ENCODE measurements at places on chromosomes 7 and 10. TPM values are rescaled to one million over a fixed set of nuclear protein-coding genes. Genes with fewer than 3 reads are reported as not detected.

DNA sequence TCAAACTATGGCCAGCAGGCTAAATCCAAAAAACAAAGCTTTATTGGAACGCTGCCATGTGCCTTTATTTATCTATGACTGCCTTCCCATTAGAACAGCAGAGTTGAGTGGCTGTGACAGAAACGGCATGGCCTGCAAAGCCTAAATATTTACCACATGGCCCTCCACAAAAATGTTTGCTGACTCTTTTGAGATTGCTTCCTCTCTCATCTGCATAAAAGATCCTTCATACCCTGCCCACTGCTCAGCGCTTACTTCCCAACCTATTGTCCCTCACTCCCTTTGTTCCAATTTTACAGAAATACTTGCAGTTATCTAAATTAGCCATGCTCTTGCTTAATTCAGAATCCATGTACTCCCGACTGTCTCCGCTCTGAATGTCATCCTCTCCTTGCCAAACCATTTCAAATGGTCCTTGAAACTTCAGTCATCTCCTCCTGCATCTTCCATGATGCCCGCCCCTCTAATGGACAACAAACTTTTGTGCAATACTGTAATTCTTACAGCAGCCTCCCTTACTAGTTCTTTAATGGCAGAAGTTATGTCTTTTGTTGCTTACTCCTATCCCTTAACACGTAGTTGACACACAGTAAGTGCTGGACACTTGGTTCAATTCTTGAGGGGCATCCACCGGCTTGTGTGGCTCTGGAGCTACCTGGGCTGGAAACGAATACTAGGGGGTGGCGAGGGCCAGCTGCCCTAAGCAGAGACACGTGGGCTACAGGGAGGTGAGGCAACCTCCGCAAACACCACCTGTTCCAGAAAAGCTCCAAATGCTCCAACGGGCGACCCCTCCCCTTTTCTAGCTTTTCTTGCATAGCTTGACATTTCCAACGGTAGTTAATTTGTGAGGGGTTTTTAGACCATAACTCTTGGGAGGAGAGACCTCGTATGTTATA, 832 bp downstream of the XRCC2 start:
- DNase-seq, result no peak

HHEX gene
- total RNA-seq, result 19.3 TPM

DNA sequence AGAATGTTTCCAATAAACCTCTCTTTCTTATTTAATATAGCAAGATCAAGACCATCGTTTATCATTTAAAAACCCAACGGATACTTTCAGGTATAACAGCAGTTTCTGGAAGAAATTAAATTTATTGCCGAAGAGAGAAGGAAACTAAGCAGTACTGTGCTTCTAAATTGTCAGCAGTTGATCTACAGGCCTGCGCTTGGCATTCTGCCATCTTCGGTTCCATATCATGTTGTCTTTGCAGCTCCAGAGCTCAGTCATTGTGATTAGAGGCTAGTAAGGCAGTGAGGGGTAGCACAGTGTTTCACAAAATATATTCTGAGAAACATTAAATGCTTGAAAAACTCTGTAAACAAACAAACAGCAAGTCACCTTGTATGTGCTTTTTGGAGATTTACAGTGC, 301.3 kb downstream of the REEP3 start:
- DNase-seq, result no peak

DNA sequence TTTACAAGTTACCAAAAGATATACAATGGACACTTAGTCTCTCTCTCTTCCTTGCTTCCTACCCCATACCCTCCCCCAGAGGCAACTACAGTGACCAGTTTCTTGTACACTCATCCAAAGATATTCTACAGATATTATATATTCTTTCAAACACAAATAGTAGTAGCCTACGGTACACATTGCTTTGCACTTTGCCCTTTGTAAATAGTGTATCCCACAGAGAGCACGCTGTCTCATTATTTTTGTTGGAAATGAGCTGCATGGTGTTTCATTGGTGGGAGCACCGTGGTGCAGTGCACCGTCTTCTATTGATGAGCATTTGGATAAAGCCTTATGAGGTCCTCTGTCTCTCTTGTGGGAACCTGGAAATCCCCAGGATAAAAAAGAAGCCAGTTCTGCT, 24.2 kb downstream of the STRA8 start:
- no peak for DNase-seq

NRP1 gene
- total RNA-seq, result 26.2 TPM

DNA sequence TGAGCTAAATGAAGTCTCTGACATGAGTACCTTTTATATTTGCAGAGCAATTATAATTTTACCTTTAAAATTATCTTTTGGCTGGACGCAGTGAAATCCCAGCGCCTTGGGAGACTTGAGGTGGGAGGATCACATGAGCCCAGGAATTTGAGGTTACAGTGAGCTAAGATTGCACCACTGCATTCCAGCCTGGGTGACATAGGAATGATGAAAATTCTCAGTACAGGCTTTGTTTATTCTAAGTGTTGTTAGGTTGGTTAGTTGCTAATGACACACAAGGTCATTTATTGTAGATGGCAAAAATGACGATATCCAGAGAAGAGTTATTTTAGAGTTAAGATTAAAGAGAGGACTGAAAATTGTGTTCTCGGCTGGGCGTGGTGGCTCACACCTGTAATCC, 87.6 kb downstream of the XRCC2 start:
- peak; percentile 23 for DNase-seq

DNA sequence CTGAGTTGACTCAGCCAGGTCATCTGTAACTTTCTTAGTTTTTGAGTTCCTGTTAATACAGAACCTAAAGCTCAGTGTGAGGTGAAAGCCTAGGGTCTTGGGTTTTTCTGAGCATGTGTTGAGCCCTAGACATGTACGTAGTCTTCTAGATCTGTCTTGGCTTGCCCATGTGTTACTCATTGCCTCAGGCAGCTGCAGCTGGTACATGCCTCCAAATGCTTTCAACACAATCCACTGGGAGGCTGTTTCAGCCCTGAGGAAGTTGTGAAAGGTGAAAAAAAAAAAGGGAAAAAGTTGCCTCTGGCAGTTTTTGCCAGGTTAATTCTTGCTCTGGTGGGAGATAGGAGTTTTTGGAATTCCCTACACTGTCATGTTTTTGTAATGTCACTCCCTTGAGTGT, 134.6 kb downstream of the RNF216 start:
- no peak for DNase-seq

DNA sequence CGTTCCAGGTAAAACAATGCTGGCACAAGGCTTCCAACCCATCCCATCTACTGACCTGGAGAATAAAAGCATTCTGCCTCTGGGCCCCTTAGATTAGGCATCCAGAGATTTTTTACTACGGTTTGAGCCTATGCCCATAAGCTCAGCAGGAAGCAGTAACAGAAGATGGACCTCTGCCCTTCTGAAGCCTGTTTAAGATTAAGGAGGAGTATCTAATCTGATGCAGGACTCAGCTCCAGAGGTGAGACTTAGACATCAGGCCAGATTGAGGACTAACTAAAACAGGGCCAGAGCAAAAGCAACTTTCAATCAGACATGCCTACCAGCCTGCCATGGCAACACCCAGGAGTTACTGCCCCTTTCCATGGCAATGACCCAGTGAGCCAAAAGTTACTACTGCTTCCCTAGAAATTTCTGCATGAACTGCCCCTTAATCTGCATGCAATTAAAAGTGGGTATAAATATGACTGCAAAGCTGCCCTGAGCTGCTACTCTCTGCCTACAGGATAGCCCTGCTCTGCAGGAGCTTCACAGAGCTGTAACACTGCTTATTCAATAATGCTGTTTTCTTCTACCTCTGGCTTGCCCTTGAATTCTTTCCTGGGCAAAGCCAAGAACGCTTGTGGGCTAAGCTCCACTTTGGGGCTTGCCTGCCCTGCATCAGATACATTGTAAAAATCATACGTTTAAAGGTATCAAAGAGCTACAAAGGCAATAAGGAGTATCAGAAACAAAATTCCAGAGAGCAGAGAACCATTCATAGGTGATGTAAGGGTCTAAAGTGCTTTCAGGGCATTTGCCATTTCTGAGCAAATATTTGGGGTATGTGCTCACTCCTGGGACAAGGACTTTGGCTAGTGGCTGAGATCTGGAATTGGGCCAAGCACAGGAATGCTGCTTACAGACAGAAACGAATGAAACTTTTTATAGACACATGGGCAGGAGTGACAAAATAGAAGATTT, 25.0 kb upstream of the CNNM1 start:
- peak; percentile 38 for DNase-seq

DNA sequence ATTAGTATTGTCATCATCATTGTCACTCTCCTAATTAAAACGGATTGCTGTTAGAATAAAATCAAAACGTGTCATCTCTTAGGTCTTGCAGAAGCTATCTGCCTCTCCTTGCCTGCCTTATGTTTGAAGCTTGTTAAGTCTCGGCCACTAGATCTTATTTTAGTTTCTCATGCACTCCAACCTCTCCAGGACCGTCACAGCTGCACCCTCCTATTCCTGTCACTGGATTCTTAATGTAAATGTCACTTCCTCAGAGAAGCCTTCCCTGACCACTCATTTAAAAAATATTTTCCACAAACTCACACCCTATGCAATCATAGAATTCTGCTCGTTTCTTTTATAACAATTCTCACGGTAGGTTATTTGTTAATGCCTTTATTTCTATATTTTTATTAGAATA, 103.9 kb upstream of the DKK1 start:
- no peak for DNase-seq

GRCh38 chr7:156156734-156157408, 344.6 kb upstream of the SHH start:
- DNase-seq, result no peak

GRCh38 chr7:30266686-30267085, 17.7 kb upstream of the ZNRF2 start:
- no peak for DNase-seq

SH2D4B gene
- total RNA-seq, result not detected

DNA sequence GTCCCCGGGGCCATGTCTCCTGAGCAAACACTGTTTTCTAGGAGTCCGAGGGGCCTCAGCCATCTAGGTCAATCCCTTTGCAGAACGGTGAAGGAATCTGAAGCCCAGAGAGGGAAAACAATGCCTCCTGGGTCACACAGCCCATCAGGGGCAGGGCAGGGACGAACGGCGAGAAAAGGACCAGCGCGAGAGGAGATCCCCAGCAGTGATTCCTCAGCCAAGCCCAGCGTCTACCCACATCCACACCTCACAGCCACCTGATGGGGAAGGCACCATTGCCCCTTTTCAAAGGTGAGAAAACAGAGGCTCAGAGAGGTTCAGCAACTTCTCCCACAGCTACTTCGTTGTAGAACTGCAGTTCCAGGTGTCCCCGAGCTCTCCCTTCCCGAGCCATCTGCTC, 17.9 kb upstream of the PSMG3 start:
- no peak for DNase-seq

GRCh38 chr7:80699045-80699638, 60.7 kb downstream of the CD36 start:
- DNase-seq, result no peak

DNA sequence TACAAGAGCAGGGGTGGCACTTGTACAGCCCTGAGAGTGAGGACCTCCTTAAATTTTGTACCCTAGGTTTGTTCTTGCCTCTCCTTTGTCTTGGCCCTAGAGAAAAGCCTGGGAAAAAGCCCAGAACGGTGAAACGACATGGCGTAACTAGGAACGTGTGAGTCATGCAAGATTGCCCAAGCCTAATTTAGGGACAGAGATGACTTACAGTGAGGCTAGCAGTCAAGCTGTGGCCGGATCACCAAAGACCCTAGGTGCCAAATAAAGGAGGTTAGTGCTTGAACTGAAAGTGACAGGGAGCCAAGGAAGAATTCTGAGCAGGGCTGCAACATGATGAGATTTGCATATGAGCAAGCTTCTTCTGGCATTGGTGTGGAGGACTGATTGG, 25.1 kb downstream of the TBXAS1 start:
- DNase-seq, result no peak

DNA sequence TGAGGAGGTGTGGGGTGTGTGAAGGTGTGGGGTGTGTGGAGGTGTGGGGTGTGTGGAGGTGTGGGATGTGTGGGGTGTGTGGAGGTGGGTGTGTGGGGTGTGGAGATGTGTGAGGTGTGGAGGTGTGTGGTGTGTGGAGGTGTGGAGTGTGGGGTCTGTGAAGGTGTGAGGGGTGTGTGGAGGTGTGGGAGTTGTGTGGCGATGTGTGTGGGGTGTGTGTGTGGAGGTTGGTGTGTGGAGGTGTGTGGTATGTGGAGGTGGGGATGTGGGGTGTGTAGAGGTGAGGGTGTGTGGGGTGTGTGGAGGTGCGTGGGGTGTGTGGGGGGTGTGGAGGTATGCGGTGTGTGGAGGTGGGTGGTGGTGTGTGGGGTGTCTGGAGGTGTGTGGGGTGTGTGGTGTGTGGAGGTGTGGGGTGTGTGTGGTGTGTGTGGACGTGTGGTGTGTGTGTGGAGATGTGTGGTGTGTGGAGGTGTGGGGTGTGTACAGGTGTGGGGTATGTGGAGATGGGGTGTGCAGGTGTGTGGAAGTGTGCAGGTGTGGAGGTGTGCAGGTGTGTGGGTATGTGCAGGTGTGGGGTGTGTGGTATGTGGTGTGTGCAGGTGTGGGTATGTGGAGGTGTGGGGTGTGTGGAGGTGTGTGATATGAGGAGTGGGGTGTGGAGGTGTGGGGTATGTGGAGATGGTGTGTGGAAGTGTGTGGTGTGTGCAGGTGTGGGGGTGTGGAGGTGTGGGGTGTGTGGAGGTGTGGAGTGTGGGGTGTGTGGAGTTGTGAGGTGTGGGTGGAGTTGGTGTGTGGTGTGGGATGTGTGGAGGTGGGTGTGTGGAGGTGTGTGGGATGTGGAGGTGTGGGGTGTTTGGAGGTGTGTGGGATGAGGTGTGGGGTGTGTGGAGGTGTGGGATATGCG, 34.5 kb downstream of the SPDYE17 start:
- DNase-seq, result no peak

- DNase-seq, result no peak
Observed at GRCh38 chr7:147400925-147401324, 1189.6 kb upstream of the C7orf33 start.

DNA sequence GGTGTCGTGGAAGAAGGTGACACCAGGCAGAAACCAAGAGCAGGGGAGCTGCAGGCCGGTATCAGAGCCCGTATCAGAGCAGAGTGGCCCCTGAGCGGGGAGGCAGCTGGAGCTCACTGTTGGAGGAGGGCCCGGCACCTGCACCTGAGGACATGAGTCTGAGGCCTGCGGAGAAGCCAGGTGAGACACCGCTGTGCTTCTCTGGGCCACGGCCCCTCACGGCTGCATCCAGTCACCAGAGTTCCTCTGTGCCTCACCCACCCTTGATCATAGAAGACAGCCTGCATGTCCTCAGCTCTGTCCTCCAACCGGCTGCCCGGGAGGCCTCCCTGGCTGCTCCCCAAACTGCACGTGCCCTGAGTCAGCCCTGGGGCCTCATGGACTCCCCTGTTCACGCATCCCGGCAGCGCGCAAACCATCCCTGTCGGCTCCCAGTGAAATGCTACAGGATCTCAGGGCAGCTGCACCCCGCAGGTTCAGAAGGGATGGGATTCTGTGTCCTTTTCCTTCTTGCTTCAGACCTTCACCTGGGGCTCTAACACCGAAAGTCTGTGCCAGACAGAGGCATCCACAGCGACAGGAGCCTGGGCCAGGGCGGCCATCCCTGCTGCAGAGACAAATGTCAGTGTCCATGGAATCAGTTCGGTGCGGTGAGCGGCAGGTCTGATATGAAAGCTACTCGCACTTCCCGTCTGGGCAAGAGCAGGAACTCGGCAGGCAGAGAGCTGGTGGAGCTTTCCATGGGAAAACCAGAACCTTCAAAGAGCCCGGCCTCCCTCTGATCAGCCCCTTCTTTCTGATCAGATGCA, 111.9 kb upstream of the FAM20C start:
- no peak for DNase-seq
